A172 (cell line): ENCODE measurements at places on chromosomes 4 and X. TPM values are rescaled to one million over a fixed set of nuclear protein-coding genes. Genes with fewer than 3 reads are reported as not detected.
A peak's percentile ranks its signal among the peaks of the same experiment; 100 is the strongest.

DNA sequence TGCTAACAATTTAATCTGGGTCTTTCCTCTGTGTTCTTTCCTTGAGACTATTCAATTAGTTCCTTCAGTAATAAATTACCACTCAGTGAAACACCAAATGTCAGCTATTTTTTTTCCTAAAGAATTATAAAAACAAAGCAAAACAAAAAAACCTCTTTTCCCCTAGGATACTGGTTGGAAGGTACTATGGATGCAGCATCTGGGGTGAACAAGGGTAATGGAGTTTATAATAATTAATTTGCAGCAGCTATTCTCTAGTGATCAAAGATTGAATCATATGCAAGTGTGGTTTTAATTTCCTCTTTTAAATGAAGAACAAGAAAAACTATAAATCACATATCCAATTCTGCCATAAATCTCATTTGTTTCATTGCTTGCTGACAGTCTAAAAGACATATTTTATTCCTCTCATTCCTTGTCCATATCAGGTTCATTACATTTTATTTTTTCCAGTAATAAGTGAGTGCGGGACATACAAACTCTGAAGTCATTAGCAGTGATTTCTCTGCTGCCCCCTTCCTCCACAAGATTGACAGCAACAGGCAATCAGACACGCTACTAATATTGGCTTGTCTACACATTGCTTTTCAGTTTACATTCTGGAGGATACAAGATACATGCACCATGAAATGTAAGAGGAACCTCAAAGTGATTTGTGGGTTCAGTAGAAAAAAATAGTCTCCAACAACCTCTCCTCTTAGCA is 1093.4 kb upstream of the SLIT2 start:
- DNase-seq: no peak

GRCh38 chrX:45434231-45434630 is 233.6 kb upstream of the DIPK2B start:
- DNase-seq: no peak

Gene SRPK3
- total RNA-seq: 0.59 and 2.2 TPM in 2 replicates

DNA sequence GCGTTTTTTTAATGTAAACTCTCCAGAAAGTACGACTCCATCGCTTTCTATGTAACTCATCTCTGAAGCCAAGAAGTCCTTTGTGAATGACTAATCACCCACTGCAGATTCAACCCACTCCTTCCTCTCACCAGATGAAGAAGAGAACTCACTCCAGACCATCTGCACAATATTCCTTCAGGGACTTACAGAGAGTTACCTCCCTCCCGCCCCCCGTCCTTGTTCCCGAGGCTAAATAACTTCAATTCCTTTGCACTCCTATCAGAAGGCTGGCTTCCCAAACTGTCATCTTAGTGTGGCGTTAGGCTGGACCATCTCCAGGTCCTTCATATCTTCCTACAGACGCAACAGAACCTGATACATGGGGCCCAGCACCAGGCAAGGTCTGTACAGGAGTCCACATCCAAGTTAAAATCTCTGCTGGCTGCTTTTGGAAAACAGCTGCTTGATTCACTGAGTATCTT is 82.4 kb downstream of the AFAP1 start:
- peak; percentile 47 for DNase-seq

Gene DMRTC1
- total RNA-seq: not detected in 2 replicates

Gene ABCB7
- 23.1 and 27.9 TPM in 2 replicates for total RNA-seq

Gene EFHC2
- total RNA-seq: 0.55 and 0.91 TPM in 2 replicates

DNA sequence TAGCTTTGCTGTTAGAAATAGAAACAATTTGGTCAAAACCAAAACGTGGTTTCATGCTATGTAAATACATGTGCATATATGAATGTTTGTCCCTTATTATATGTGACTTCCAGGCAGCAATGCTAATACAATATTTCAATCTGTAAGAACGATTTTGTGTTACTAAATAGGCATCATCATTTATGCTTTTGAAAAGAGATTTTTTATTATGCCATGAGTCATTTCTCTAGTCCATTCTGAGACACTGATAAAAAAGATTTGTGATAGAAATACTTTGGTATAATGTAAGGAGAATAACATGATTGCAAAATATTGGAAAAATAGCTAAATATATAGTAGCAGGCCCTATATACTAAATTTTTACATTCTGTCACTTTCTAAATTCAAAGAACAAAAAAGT is 28.9 kb downstream of the SYNPO2 start:
- peak; percentile 12 for DNase-seq

Gene CXCL9
- not detected in 2 replicates for total RNA-seq

DNA sequence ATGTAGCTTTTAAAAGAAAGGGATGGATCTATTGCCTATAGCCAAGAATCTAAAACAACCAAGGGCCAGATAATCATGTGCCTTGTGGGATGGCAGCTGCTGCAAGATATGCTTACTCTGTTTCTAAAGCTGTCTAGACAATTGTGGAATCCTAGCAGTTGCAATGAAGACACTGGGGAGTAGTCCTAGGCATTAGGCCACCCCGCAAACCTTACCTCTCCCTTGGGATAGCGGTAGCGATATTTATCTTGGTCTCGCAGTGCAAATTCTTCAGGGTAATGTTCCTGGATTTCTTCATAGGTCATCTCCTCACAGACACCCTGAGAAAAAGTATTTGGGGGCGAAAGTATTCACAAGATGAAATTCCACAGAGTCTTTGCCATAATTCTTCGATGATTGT is 24.6 kb downstream of the TRO start:
- no peak for DNase-seq

Gene PAGE1
- total RNA-seq: 1.1 TPM in 1 of 2 replicates, not detected in the other

Gene FGF16
- total RNA-seq: not detected in 2 replicates

Gene MAGEB1
- total RNA-seq: not detected in 2 replicates

DNA sequence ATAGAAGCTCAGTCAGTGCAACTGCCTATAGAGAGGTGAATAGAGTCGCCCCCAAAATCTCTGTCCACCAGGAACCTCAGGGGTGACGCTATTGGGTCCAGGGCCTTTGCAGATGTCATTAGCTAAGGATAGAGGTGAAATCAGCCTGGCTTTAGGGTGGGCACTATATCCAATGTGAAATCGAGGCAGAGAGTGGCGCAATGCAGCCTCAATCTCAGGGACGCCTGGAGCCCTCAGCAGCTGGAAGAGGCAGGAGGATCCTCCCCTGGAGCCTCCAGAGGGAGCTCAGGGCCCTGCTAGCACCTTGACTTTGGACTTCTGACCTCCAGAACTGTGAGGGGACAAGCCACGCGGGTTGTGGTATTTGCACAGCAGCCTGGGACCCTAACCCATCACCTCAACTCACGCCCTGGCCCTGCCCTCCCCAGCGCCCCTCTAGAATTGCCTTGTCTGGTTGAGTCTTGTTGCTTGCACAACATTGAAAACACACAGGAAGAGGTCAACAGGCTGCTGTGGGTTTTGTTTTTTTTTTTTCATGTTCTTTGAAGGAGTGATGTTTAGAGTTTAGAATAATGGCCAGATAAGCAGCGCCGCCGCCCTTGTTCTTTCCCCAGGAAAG is 89.4 kb upstream of the PSAPL1 start:
- no peak for DNase-seq

DNA sequence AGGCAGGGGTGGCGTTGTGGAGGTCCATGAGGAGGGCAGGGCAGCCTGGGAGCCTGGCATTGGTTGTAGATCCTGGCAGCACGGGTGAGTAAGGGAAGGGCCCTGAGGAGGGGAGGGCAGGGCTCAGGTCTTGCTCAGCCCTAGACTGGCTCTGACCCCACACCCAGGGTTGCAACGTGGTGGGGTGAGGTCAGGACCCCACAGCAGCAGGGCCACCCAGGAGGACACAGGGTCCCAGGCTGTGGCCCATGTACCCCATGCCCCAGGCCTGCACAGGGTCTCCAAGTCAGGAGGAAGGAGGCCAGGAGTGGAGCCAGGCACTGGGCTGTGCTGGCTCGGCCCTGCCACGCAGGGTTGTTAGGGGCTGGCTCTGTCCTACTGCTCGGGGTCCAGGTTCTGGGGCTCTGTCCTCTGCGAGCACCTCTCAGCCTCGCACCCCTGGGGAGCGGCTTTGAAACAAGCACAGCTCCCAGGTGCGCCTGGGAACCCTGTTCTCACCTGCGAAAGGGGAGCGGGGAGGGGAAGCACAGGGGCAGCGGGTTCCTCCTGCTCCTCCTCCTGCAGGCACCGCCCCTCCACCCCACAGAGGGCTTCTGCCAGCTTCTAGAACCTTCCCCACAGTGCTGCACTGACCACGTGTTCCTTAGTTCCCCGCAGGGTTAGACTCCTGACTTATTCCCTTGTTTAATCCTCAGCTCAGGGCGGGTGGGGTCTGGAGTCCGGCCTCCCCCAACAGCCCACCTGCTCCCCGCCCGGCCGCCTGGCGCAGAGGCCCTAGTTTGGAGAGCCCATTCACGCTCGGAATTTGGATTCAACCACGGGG is 20.4 kb downstream of the MSANTD1 start:
- no peak for DNase-seq

Gene GAGE12E
- not detected in 2 replicates for total RNA-seq

DNA sequence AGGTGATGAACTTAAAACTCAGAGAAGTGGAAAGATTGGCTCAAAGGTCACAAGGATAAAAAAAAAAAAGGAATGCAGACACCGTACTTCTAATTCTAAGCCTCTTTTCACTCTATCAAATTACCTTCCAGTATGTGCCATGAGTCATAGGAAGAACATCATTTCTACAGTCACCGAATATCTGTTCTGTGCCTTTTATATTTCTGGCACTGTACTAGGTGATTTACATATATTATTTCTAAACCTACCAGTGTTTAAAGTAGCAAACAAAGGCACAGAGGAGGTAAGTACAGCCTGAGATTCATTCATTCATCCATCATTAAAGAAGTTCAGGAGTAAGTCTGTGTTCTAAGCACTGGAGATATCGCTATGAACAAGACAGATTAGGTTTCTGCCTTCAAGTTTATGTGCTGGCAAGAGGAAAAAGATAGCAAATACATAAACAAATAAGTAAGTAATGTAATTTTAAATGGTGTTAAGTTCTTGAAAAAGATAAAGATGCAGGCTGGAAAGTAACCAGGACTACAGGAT is 65.3 kb downstream of the PALLD start:
- DNase-seq: peak; percentile 49

DNA sequence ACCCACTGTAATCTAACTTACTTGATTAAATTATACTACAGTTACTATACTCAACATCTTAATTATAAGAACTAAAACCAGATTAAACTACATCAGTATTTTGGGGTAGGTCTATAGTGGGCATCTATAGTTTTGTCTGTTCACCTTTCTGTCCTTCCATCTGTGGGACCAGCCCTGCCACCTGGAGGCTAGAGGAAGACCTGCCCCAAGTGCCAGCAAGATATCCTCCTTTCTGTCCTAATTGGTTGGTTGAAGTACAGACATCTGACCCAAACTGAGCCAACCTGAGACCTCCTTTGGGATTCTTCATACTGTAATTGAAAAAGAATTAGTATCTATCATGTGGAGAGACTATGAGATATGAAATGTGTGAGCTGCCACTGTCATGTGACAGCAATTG is 172.2 kb upstream of the TLL1 start:
- DNase-seq: no peak

GRCh38 chr4:55736605-55737183 is 82.9 kb upstream of the EXOC1L start:
- no peak for DNase-seq

- no peak for DNase-seq
These were observed 7.6 kb downstream of the MAMLD1 start for GRCh38 chrX:150370589-150371312.

- DNase-seq: no peak
These were observed 107.7 kb upstream of the RPS6KA3 start for GRCh38 chrX:20374450-20374849.

GRCh38 chrX:56125946-56126345 is 106.2 kb upstream of the KLF8 start:
- no peak for DNase-seq

DNA sequence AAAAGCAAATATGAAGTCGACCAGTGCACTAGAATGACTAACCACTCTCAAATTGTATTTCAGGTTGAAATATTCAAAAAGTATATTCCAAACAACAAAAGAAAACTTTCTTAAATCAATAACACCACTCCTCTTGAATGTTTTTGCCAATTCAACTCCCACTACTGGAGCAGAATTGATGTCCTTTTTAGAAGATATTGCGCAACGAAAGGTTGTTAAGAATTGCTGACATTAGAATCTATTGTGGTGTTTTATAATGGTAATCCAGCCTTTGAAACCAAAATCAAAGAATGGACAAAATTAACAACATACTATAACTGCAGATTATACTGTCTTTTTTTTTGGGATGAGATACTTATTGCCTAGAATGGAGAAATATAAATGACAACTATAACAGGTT is 331.3 kb downstream of the GRXCR1 start:
- no peak for DNase-seq

DNA sequence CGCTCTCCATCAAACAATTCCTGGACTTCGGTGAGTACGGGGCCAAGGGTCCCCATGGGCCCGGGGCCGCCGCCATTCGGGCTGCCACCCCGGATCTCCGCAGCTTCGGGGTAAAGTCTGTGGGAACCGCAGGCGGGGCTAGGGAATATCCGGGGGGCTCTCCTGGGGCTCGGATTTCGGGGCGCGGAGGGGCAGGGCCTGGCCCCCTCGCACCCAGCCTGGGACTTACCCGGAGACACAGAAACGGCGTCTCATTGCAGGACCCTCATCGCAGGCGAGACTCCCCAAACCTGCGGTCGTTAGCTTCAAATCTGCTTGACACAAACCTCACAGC is 413 bp downstream of the PDK3 start:
- no peak for DNase-seq

- DNase-seq: no peak
These were observed 35.8 kb upstream of the MID1 start for GRCh38 chrX:10656214-10656613.

Gene PAQR3
- total RNA-seq: 26.2 and 33.0 TPM in 2 replicates

Gene ARR3
- not detected in 2 replicates for total RNA-seq

Gene DSPP
- not detected in 2 replicates for total RNA-seq

DNA sequence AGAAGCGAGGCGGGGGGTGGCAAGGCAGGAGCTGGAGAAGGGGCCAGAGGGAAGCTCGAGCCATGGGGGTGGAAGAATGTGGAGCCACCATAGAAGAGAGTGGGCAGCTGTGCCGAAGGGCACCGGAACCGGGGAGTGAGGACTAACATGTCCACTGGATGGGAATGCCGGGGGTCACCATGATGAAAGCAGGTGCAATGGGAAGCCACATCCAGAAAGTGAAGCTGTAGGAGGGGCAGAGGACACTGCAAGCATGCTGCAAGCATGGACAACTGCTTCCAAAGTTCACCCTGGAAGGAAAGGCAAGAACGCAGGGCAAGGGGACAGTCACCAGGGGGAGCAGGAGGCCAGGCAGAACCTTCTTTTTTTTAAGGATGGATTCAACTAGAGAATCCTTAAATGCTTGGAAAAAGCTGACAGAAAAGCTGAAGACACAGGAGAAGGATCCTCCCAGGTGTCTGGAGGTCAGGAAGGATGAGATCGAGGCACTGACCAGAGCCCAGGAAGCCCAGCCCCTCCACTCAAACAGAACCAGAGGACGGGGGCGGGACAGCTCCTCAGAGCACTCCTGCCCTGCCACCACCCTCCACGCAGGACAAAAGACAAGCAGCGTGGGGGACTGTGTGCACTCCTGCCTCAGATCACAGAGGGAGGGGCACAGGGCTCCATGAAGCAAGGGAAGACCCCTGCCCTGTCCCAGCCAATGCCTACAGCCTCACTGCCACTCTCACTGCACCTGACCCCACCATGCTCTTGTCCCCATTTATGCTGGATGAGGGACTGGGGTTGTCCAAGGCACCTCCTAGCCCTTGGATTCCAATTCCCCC is 169.2 kb downstream of the AFAP1 start:
- DNase-seq: no peak

Gene MAGEA2
- total RNA-seq: 0.12 TPM in 1 of 2 replicates, not detected in the other

- DNase-seq: peak; percentile 43
These were observed 535.1 kb downstream of the FAT4 start for GRCh38 chr4:125849869-125850268.
